ENCODE measurements at places on chromosomes 12 and 14.

- DNase-seq = no peak
These were observed 18.8 kb downstream of the SLC25A29 start for GRCh38 chr14:100287202-100287997.

GRCh38 chr12:56332512-56333196, 1.1 kb downstream of the PAN2 start:
- DNase-seq = no peak

DNA sequence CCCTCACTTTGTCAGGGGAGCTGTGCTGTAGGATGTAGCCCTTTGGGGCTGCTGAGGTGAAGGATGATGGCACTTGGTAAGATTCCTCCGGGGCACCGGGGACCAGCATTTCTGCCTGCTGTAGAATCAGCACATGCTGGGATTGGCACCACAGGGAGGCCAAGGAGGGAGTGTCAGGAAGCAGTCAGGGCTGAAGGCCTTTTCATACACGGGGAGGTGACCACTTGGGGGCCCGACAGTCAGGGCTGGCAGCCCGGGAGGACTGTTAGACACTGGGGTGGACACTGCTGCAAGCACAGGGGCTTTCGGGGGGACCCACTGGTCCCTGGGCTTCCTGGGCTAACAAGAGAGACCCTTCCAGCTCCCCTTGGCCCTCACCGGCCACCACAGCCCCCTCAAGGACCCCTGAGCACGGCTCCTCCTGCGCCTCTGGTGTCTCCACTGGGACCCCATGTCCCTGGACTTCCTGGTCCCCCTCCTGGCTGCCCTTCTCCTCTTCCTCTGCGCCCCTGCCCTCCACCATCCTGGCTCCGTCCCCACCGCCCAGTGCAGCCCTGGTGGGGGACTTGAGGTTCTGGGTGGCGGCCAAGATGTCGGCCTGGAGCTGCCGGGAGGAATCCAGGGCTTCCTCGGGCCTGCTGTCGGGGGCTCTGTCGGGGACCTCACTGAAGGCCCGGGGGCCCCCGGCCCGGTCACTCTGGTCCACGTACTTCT, 6.5 kb downstream of the TMEM119 start:
- no peak for DNase-seq

GRCh38 chr12:27331291-27331926, 1.2 kb upstream of the BMAL2 start:
- no peak for DNase-seq

DNA sequence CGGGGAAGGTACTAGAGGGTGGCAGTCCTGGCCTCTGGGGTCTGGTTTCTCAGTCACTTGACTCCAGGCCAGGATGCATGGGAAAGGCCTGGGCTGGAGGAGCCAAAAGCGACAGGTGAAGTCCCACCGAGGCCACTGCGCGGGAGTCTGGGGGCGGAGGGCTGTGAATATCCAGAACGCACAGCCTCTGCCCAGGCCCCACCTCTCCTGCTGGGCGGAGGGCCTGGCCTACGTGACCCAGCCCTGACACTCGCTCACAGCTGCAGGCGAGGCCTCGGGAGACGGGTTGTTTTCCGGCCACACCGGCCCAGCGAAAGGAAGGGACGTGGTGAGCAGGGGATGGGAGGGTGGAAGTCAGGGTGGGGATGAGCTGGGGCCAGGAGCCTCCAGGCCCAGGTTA, 91.2 kb downstream of the RFLNA start:
- no peak for DNase-seq

DNA sequence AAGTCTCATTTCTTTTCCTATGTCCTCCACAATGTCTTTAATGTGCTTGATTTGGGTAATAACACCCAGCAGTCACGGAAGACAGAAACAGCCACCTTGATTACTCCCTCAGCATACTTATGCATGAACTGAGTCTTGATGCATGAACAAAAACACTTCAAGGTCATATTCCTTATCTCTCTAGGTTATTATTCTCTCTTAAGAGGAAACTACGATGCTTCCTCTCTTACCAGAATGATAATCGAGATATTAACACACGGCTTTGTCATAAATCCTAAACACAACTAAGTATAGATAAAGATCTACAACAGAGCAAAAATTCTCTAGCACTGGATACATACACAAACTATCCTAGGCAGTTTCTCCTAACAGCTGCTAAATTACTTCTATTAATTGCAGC, 583.5 kb upstream of the ATP2B1 start:
- DNase-seq = no peak

DNA sequence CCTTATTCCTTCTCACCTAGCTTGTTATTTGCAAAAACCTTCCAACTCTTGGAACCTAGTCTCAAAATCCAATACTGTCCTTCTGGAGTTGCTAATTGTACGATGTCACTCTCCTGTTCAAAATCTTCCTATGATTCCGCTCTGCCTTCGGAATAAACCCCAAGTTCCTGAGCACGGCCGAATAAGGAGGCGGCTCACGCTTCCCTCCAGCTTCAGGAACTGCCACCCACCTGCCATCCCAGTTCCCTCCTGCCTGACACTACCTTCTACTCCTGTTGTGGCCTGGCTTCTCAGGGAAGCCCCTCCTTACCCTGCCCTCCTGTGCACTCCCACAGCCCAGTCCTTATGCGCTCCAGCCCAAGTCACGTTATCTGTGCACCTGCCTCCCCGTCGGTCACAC, 73.2 kb downstream of the SETD3 start:
- DNase-seq = no peak

All from stimulated activated CD4-positive, alpha-beta T cell treated with anti-CD3 and anti-CD28 coated beads, TNF-alpha, amount 100 ng/mL, for 24 hours (primary cell).